ENCODE measurements at places on chromosomes 3 and 15. TPM values are rescaled to one million over a fixed set of nuclear protein-coding genes. Genes with fewer than 3 reads are reported as not detected.

HTR3E gene
- total RNA-seq = not detected

PLA1A gene
- 0.16 TPM for total RNA-seq

SLC6A1 gene
- not detected for total RNA-seq

MYO5C gene
- 0.16 TPM for total RNA-seq

PRICKLE2 gene
- 18.3 TPM for total RNA-seq

SERPINI1 gene
- 0.34 TPM for total RNA-seq

CELSR3 gene
- 0.26 TPM for total RNA-seq

- DNase-seq = no peak
Measured at GRCh38 chr15:35290301-35290721, 205.2 kb upstream of the NANOGP8 start.

DNA sequence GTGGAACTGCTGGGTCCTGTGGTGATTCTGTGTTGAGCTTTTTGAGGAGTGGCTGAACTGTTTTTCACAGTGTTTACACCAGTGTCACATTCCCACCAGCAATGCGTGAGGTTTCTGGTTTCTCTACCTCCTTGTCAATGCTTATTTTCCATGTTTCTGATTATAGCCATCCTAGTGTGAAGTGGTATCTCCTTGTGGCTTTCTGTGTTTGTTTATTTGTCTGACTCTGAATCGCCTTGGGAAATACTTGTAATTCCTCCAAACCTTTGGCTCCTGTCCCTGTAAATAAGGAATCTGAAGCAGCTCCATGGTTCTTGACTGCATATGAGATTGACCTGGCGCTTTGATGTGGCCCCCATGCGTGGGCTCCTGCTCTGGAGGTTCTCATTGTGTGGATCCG lies 20.6 kb downstream of the FAN1 start:
- peak; percentile 90 for DNase-seq

DNA sequence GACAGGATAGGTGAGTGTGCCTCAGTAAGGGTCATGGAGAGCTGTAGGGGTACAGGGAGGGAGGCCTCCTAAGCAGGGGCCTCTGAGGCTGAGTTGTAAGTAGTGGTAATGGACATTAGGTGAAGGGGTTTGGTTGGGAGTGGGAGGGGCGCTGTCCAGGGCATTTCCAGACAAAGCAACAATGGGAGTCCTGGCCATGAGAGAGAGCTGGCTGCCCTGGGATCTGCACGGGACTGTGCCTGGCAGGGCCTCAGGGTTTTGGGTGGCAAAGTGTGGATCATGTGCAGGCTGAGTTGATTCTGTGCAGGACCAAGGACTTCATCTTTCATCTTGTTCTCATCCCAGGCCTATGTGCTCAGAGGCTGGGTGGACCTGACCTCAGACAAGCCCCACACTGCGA lies 4.6 kb downstream of the TTC21A start:
- no peak for DNase-seq

- no peak for DNase-seq
Measured at GRCh38 chr3:114867359-114867758, 279.7 kb downstream of the ZBTB20 start.

- DNase-seq = no peak
Measured at GRCh38 chr3:195081242-195081963, 189.6 kb downstream of the XXYLT1 start.

DNA sequence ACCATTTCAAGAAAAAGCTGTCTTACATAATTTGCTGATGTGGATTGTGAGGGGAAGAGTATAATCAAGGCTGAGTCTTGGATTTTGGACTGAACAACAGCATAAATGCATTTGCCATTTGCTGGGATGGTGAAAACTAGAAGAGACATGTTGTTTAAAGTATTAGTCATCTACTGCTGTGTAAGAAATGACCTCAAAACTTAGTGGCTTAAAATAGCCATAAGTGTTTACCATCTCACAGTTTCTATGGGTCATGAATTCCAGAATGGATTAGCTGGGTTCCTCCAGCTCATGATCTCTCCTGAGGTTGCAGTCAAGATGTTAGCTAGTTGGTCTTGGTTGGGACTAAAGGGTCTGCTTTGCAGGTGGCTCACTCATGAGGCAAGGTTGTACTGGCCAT lies 66.2 kb downstream of the SCN11A start:
- no peak for DNase-seq

- DNase-seq = no peak
Measured at GRCh38 chr3:59280113-59280512, 230.3 kb upstream of the CFAP20DC start.

DNA sequence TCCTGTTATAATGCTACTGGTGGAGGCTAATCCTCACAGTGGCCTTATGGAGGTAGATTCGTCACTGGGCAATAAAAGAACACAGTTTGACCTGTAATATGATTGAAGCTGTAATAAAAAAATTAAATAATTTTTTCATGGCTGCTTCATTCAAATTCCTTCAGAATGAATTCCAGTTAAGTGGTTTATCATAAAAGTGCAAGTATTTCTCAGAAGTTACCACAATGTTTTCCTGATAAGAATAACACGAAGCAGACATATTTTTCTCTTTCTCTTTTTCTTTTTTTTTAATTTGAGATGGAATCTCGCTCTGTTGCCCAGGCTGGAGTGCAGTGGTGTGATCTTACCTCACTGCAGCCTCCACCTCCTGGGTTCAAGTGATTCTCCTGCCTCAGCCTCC lies 15.6 kb downstream of the B4GALT4 start:
- DNase-seq = no peak

All from SJSA1 (cell line).